ENCODE measurements at places on chromosomes 7 and 10. TPM values are rescaled to one million over a fixed set of nuclear protein-coding genes. Genes with fewer than 3 reads are reported as not detected.

The MKI67 gene
- 21.6 TPM for total RNA-seq

DNA sequence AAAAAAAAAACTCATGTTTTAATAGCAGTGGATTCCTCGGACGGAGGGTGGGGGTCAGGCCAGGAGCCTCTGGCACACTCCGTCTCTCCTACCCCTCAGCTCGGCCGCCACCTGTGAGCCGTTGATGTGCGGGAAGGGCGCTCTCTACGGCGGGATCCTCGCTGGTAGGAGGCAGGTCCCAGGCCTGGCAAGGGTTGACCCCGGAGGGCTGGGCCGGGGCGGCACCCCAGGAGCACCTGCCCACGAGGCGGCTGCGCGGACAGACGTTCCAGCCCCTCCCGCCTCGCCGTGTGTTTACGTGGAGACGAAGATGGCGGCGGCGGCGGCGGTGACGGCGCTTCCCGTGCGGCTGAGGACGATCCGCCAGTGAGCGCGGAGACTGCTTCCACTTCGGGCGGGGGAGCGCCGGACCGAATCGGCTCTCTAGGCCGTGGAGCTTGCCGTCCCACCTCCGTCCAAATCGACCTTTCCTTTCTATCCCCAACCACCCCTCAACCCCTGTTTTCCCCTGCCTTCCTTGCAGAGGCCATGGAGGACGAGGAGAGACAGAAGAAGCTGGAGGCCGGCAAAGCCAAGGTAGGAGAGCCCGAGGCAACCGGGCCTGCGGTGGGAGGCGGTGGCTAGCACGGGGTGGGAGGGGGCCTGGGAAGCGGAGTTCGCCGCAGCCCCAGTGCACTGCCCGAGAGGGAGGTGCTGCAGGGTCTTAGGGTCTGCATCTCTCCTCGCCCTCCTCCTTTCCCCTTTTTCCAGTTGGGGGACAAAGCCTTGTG, at the start of gene AKAP9:
TSS of gene AKAP9 (plus strand) at position 291 of the 770 bp plus-strand sequence. CDS start at position 529, 238 bp downstream.
- peak; percentile 89 for DNase-seq

The ERVW-1 gene
- total RNA-seq, result not detected

DNA sequence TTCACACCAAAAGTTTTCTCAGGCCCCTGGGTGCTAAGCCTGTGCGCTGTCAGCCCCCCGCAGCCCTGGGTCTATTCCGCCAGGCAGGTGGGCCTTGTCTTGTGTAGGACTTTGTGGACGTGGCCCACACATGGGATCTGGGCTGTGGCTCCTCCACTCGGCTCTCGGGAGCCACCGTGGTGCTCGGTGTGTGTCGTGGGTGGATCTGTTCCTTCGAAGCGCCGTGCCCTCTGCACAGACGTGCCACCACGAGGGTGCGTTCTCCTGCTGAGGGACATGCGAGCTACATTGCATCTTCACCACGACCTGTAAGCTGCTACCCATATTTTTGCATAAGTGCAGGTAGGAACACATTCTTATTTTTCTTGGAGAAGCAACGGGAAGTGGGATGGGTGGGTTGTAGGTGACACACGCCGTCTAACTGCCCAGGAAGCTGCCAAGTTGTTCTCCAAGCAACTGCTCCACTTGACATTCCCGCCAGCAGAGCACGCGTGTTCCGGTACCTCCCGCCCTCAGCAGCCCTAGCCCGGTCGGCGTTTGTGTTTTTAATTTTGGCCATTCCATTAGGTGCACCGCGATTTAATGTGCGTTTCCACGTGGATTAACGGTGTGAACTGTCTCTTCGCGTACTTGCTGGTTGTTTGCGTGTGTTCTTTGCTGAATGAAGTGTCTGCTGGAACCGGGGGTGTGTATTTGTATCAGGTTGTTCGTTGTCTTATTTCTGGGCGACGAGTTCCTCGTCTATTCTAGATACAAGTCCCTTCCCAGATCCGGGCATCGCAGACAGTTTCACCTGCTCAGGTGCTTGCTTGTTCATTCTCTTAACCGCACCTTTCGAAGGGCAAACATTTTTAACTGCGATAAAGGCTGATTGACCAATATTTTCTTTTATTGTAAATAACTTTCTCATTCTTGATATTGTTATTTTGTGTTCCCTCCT, 47.4 kb upstream of the CFAP46 start:
- no peak for DNase-seq

The ACTL6B gene
- total RNA-seq, result not detected

Measured in SK-MEL-5 (cell line).